ENCODE measurements at places on chromosomes 6 and 20.
A peak's percentile ranks its signal among the peaks of the same experiment; 100 is the strongest.

GRCh38 chr6:140029551-140029950 is 655.1 kb upstream of the CITED2 start:
- DNase-seq: no peak

DNA sequence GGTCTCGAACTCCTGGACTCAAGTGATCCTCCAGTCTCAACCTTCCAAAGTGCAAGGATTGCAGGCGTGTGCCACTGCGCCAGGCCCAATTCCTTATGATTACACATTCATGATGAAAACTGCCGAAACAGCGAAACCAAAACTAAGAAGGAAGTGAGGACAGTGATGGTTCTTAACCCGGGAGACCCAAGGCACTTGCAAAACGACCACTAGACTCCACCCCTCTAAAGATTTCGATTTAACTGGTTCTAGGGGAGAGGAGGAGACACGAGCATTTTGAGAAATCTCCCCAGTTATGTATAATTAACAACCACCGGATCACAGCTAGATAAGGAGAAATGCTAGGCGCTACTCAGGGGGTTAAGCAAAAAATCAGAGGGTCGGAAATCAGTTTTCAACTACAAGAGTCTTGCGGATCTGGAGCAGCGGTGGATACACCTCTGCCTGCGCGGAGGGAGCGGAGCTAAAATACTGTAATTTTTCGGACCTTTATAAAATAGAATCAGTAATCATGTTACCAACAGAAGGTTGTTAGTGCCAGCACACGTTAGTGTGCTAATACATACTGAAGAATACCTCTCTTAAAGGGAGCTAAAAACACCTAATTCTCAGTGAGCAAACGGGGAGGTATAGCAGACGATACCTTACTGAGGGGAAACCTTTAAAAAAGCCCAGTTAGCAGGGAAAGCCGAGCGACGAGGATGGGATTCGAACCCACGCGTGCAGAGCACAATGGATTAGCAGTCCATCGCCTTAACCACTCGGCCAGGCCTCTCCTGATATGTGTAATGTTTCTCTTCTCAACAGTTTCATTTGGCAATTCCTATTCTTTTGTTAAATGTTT is 60.0 kb upstream of the BTN3A2 start:
- peak; percentile 68 for DNase-seq

DNA sequence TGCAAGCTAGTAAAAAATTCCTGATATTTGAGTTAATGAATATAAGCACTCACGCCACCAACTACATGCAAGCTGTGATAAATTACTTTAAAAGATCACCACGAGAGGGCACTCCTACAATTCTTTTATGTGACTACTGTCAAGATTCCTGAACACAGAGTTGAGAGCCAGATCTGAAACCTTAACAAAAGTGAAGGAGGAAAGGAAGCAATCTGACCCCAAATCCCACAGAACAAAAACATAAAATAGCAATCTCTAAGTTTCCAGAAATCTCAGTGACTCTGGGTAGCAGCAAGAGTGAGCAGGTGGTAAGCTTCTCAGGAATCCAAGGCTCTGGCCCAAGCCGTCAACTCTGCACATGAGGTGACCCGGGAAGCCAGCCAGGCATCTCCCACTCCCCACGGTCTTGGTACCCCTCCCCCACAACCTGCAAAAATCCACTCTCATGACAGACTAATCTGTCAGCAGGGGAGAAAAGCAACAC is 55.1 kb downstream of the STAU1 start:
- no peak for DNase-seq

GRCh38 chr6:153043719-153044118 is 41.2 kb upstream of the MTRF1L start:
- no peak for DNase-seq

- no peak for DNase-seq
Observed at GRCh38 chr20:58891718-58892140, 39.2 kb downstream of the GNAS start.

DNA sequence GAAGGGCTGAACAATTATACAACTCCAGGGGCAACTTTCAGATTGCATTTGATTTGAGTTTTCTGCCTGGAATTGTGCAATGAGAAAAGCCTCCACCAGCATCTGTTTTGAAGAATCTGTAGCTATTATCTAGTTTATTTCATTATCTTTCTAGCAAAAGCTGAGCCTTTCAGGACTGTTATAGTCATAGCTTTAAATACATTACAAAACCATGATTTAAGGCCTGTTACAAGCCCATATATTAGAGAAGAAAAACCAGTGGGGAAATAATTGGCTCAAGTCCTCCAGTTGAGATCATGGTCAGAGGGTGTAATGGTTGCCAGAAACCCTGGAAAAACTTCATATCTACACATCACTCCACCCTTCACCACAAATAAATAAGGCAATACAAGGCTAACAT is 676.2 kb downstream of the HDGFL1 start:
- DNase-seq: no peak

DNA sequence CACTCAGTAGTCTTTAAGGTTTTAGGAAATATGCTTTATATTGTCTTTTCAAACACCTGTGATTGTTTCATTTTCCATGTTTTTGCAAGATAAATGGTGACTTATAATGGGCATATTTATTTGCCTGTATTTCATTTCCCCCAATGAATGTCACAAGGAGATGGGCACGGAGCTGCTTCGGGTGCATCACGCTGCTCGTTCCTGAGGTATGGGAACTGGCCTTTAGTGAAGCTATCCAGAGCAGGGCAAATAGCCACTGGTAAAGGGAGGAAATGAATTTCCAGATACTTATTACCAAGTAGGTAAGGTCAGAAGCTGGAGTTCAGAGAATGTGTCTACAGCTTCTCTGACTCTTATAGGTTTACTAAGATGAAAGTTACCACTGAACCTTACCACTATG is 3.7 kb downstream of the POU3F2 start:
- DNase-seq: no peak

GRCh38 chr20:45052698-45053429 is 48.1 kb downstream of the KCNS1 start:
- DNase-seq: no peak

- no peak for DNase-seq
Observed at GRCh38 chr20:61464307-61465303, 212.5 kb downstream of the CDH4 start.

DNA sequence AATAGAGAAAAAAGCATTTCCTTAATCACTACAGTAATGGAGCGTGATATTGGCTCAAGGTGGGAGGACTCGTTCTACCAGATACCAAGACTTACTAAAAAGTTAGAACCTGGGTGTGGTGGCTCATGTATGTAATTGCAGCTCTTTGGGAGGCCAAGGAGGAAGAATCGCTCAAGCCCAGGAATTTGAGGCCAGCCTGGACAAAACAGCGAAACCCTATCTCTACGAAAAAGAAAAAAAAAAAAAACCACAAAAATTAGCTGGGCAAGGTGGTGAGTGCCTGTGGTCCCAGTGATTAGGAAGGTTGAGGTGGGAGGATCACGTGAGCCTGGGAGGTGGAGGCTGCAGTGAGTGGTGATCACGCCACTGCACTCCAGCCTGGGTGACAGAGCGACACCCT is 24.0 kb upstream of the ATRN start:
- DNase-seq: no peak

- DNase-seq: no peak
Observed at GRCh38 chr20:24542721-24543120, 73.3 kb downstream of the SYNDIG1 start.

GRCh38 chr6:105985816-105986632 is 100.1 kb upstream of the PRDM1 start:
- DNase-seq: no peak

DNA sequence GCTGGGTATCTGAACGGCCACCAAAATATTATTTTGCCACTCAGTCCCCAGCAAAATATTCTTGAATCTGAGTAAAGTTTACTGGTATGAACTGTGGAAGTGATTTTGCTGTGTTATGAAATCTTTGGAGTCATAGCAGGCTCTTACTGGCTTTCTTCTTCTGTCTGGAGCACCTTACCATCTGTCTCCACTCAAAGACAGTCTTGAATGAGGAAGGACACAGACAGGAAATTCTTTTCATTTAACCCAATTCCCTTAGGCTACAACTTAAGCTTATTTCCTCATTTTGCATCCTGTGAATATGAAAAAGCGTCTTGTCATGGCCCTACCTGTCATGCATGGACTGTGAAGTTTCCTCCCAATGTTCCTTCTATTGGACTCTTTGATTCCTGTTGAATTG is 24.7 kb downstream of the FNDC1 start:
- no peak for DNase-seq

GRCh38 chr20:33650111-33650752 is 11.9 kb upstream of the C20orf144 start:
- DNase-seq: no peak

DNA sequence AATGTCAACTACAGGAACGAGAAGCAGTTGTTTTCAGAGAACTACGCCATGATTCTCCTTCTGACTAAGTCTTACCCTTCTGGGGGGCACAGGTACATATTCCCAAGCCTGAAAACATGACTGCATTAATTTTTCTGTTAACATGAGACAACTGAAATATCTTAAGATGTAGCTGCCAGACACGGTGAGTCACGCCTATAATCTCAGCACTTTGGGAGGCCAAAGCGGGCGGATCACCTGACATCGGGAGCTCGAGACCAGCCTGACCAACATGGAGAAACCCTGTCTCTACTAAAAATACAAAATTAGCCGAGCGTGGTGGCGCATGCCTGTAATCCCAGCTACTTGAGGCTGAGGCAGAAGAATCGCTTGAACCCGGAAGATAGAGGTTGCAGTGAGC is 21.7 kb downstream of the TBC1D20 start:
- no peak for DNase-seq

DNA sequence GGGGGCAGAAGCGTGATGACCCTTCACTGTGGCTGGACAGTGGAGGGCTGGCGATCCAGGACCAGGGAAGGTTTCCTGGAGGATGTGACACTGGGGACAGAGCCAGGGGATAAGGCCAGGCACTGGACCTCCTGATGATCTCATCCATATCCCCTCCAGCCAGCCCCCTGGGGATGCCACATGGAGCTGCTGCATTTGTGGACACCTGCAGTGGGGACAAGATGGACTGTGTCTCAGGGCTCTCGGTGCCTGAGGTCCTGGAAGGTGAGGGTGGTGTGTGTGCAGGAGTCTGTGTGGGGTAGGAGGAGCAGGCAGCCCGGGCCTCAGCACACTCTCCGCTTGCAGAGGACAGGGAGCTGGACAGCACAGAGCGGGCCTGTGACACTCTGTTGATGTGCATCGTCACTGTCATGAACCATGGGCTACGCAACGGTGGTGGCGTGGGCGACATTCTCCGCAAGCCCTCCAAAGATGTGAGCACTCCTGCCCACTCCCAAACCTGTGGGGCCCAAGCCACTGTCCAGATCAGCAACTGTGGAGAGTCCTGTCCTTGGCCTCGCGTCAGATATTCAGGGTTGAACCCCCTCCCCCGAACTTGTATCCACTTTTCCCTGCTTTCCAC is 19.9 kb downstream of the UQCC2 start:
- DNase-seq: no peak

DNA sequence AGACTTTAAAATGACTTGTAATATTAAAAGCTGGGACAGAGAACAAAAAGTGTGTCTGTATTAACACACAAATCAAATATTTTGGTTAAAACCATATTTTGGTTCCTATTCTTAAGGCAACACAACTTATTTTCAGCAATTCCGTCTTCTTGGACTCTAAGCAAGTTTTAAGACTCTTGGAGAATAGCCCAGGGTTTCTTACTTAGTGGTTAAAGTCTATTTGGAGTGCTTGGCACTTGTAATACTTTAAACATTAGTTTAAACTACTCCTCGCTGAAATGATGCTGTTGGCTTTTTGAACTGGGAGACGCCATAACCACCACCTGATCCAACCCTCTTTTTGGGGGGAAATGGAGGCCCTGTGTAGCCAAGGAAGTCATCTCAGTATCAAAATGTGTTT is 109.7 kb upstream of the GMDS start:
- no peak for DNase-seq

GRCh38 chr20:43306837-43307236 is 117.1 kb upstream of the PTPRT start:
- DNase-seq: no peak

GRCh38 chr6:73969971-73970970 is 274.3 kb downstream of the CD109 start:
- DNase-seq: no peak

- DNase-seq: peak; percentile 24
Observed at GRCh38 chr6:26501482-26501986, 1.4 kb downstream of the BTN1A1 start.

DNA sequence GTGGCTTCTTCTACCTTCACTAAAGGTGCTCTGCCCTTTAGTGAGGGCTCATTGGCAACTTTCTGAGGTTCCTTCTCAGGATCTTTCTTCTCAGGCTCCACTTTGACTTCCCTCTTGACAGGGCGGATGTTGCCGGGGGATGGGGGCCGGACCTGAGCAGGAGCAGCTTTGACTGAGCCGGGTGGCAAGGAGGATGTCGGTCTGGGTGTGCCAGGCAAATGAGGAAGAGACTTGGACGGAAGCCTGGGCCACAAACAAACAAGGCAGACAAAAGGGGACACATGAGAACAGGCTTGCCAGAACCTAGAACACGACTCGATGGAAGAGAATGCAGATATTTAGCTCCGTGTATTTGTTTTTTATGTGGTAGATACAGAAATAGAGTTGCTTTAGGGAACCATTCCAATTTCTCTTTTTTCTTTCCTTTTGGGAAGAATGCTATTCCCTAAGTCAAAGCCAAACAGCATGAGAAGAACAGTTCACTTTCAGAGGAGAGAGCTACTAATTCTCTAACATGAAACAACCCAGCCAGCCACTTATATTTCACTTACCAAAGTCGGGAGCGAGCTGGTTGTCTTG is 76.2 kb upstream of the BCLAF1 start:
- DNase-seq: no peak

GRCh38 chr6:72890671-72891070 is 268.8 kb downstream of the KCNQ5 start:
- no peak for DNase-seq

- DNase-seq: no peak
Observed at GRCh38 chr20:10059006-10059405, 24.2 kb downstream of the ANKEF1 start.

DNA sequence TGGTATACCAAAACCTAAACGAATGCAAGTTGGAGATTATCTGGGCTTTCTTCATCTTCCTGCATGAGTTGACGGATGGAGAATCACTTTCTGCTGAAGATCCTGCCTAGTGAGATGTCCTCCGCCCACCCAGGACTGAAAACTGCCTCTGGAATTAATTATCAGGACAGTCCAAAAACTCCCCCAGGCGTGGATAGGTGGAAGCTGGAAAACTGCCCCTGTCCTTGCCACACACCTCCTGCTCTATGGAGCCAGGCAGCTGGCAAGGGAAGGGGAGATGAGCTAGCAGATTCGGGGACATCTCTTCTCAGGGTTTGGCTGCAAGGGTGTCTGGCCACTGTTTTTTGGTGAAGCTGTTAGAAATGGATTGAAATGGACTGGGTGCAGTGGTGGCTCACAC is 89.3 kb upstream of the ZNFX1 start:
- DNase-seq: no peak

DNA sequence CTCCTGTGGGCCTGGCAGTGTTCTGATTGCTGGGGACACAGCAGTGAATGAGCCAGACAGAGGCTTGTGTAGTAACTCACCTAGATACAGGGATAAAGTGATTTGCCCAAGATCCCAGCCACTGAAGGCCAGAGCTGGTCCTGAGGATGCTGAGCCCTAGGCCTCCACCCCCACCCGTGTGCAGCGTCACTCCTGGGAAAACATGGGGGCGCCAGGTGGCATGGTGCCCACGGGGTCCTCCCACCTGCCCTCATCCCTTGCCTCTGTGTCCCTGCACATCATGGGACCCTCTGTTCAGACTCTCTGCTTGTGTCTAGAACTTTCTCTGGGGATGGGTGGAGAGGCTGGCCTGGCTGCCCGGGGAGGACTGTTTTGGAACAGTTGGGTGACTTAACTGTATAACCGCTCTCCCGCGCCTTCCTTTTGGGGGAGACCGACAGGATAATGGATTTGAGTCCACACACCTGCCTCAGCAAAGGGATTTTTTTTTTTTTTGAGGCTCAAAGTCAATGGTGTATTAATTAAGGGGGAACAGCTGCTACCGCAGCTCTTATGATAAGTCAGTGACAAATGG is 19.6 kb downstream of the LEMD2 start:
- DNase-seq: no peak

Data from stimulated activated naive CD4-positive, alpha-beta T cell treated with Interleukin-2 at 50 U/mL for 16 hours (primary cell).